ENCODE measurements at places on chromosomes 1 and 21.

DNA sequence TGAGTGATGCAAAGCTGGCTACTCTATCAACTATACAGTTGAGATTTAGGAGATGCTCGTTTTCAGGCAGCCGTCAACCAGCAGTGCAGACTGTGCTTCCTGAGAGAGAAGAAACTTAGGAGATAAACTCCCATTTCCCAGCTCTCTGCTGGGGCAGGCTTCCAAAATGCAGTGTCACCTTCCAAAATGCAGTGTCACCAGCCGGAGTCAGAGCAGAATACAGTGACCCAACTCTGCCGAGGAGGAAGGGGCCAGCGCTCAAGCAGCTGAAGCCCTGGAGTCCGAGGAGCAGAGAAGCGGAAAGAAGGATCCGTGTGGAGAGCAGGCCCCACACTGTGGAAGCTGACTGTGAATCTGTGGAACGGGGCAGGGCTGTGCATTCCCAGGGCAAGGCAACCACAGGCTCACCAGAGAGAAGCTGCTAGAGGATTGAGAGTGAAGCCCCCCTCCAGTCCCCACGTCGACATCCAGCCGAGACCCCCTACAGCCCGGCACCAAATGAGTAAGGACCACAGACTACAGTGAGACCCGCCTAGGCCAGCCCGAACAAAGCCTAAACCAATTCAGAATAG, 703 bp upstream of the KRTAP12-1 start:
- ATAC-seq: no peak

GRCh38 chr1:39671433-39671792, 494 bp downstream of the NT5C1A start:
- no peak for ATAC-seq

DNA sequence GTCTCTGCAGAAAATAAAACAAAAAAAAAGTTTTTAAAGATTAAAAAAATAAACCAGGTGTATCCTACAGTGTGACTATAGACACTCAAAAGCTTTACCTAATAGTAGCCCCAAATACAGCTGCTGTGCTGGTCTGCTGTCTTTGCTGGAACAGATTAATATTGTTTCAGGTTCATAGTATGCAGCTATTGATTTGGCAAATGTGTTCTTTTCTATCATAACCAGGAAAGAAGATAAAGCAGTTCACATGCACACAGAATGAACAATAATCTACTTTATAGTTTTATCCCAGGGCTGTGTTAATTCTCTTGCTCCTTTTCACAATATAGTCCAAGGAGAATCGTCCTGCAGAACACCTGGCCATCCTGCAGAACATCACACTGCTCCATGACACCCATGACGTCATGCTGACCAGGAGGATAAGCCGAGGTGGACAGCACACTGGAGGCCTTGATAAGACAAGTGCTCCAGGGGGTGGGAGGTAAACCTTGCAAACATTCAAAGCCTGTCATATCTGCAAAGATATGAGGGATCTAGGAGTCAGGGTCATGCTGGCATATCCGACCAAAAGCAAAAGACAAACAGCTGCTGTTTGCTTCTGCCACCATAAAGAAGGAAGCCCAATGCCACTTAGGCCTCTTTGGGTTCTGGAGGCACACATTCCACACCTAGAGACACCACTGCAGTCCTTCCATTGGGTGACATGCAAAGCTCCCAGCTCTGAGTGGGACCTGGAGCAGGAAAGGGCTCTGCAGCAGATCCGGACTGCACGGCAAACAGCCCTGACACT, 86.1 kb upstream of the SLC2A1 start:
- ATAC-seq: no peak

DNA sequence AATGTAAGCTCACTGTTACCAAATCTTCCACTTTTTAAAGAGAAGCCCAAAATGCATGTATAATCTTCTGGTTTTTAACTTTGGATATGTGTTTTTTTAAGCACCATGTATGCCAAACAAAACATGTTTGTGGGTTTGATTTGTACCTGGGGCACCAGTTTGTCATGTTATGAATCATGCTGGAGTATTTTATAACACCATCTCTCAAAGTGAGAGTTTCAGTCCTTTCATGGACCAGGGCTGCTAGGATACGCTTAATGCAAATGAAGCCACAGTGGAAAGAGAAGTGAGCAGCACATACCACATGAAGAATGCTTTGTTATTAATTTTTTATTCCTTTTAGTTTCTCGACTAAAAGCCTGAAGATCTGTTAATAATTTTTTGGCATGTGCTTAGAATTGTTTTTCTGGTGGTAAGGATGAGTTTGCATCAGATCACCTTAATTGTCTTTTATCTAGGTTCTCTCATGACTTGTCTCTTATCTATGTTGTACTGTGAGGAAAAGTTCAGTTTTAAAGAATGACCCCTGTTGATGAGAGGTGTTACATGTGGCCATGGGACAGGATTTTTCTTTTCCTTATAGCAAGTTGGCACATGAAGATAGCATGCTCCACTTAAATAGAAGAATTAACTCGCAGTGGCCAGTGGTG, 2.0 kb upstream of the RABGAP1L start:
- ATAC-seq: peak; percentile 43

GRCh38 chr1:97610748-97611147, 310.1 kb downstream of the DPYD start:
- ATAC-seq: no peak

GRCh38 chr21:41869771-41870170, 9.4 kb downstream of the PRDM15 start:
- no peak for ATAC-seq

GRCh38 chr1:156601892-156602291, 613 bp upstream of the GPATCH4 start:
- no peak for ATAC-seq

- no peak for ATAC-seq
Observed at GRCh38 chr1:221620437-221621384, 121.2 kb downstream of the DUSP10 start.

GRCh38 chr21:42073145-42074099, 2.3 kb downstream of the UMODL1 start:
- no peak for ATAC-seq

GRCh38 chr1:154906621-154907081, 29.9 kb downstream of the PMVK start:
- no peak for ATAC-seq

DNA sequence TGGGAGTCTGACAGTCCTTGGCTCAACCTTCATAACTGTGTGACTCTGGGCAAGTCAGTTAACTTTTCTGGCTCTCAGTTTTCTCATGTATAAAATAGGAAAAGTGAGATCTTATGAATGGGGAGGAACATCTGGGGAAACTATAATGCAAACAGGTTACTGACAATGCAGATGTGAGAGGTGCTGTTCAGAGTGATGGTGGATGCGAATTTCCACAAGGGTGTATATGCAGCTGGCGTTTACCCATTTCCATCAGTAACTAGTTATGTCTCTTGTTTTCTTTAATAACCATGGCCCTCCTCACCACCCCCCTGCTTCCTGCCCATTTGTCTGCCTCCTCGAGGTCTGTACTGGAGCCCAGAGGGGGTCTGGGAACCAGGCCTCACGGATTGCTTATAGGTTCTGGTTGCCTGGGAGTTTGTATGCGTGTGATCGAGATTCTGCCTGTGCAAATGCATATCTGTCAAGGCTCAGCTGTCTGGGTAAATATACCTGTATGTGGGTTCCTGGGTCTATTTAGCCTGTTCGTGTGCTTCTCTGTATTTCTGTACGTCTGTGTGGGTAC, 44.4 kb downstream of the AHDC1 start:
- ATAC-seq: no peak

DNA sequence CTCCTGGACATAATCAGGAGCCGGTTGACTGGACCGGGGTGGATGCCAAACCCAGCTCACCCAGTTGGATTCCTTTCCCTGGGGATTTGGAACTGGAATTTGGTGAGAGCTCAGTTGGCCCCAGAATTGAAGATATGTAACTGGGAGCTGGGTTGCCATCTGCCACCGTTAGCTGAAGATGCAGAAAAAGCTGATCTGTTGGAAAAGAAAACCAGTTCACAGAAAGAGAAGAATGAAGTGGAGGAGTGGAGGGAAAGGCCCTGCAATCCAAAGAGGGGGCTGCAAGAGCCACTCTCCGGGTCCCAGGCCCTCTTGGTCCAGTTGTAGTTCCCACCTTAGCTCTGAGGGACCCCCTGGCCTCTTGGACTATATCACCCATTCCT, 16.0 kb downstream of the TEX35 start:
- ATAC-seq: no peak

GRCh38 chr1:7420470-7421100, 350.5 kb upstream of the VAMP3 start:
- ATAC-seq: no peak

DNA sequence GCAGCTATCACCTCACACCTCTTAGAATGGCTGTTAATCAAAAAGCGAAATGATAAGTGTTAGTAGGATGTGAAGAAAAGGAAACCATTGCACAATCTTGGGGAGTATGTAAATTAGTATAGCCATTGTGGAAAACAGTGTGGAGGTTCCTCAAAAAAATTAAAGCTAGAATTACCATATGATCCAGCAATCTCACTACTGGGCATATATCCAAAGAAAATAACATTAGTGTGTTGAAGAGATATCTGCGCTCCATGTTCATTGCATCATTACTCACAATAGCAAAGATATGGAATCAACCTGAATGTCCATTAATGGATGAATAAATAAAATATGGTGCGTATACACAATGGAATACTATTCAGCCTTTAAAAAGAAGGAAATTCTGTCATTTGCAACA, 68.9 kb downstream of the SNRPE start:
- ATAC-seq: no peak

GRCh38 chr21:46124926-46125845, 27.3 kb downstream of the COL6A2 start:
- no peak for ATAC-seq

GRCh38 chr1:10510520-10511493, 36.1 kb downstream of the PEX14 start:
- ATAC-seq: peak; percentile 99

- ATAC-seq: no peak
Observed at GRCh38 chr1:93159337-93159736, 20.9 kb downstream of the TMED5 start.

All from activated CD4-positive, CD25-positive, alpha-beta regulatory T cell treated with anti-CD3 and anti-CD28 coated beads, Interleukin-2, amount 50 U/mL, for 24 hours (primary cell).